Stimulated activated CD4-positive, alpha-beta T cell treated with anti-CD3 and anti-CD28 coated beads, TNF-alpha, amount 100 ng/mL, for 24 hours (primary cell): ENCODE measurements at places on chromosomes 13 and 19.

DNA sequence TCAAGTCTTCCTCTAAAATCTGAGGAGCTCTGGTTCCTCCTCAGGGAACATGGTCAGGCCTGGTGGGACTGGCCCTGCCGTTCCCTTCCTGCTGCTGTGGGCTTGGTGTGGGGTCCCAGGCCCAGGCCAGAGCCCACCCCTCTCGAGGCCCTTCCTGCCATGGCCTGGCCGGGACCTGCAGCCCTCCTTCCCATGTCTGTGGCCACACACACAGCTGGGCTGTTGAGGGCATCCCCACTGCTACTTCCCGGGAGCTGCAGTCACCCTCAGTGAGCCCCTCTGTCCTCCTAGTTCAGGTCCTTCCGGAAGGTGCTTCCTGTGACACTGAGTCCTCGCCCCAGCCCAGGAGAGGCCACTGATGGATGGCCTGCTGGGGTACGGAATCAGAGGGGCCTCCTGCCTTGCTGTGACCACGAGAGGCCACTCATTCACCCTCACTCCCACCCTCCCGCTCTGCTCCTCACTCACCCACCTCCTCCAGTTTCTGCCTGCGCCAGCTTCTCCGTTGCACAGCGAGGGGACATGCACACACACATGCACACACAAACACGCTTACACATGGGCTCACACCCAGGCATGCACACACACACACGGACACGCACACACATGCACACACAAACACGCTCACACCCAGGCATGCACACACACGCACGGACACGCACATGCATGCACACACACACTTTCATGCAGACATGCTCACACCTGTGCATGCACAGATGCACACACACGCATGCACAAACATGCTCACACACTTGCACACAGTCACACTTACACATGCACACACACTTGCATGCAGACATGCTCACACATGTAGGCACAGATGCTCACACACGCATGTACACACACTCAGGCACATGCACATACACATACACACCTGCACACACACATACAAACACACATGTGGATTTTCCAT lies 7.3 kb upstream of the MCF2L start:
- no peak for DNase-seq

DNA sequence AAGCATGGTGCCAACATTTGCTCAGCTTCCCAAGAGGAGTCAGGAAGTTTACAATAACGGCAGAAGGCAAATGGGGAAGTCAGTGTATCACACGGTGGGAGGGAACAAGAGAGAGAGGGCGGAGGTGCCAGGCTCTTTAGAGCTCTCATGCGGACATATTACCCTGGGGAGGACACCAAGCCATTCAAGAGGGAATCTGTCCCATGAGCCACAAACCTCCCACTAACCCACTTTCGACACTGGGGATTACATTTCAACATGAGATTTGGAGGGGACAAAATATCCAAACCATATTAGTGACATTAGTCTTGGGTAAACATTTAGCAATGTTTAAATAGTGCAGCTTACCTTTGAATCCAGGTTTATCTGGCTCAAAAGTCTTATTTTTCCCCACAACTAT lies 69.9 kb downstream of the SLAIN1 start:
- no peak for DNase-seq

DNA sequence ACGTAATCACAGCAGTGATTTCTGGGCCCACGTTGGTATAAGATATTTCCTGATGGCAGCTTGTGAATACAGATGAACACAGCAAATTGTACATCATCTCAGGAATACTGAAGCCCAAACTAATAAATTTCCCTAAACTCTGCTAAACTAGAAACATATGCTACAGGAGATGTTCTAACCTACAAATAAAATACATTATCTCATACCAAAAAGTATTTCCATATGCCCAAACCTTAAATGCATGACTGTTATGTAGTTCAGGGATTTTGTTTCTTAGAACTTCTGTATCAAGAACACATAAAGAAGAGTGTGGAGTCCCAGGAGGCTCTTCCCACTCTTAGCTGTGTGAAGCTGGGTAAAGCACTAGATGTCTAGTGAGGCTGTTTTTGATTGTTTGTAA lies 138.4 kb downstream of the RFC3 start:
- no peak for DNase-seq

- no peak for DNase-seq
Observed at GRCh38 chr13:73440296-73440895, 381.6 kb downstream of the KLF5 start.

DNA sequence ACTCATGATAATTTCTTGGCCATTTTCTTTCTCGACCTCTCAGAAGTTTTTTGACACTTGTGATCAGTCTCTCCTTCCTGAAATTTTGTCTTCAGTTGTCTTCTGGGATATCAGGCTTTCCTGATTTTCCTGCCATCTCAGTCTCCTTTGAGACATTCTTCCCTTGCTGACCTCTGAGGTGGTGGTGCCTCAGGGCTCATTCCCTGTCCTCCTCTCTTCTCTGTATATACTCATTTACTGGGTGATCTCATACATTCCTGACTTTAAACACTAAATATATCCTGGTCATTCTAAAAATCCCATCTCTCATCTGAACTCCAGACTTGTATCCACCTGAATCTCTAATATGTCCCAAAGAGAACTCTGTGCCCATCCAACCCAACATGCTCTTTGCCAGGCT lies 31.3 kb upstream of the STARD13 start:
- no peak for DNase-seq

- no peak for DNase-seq
Observed at GRCh38 chr13:29005763-29006120, 185.6 kb downstream of the MTUS2 start.

DNA sequence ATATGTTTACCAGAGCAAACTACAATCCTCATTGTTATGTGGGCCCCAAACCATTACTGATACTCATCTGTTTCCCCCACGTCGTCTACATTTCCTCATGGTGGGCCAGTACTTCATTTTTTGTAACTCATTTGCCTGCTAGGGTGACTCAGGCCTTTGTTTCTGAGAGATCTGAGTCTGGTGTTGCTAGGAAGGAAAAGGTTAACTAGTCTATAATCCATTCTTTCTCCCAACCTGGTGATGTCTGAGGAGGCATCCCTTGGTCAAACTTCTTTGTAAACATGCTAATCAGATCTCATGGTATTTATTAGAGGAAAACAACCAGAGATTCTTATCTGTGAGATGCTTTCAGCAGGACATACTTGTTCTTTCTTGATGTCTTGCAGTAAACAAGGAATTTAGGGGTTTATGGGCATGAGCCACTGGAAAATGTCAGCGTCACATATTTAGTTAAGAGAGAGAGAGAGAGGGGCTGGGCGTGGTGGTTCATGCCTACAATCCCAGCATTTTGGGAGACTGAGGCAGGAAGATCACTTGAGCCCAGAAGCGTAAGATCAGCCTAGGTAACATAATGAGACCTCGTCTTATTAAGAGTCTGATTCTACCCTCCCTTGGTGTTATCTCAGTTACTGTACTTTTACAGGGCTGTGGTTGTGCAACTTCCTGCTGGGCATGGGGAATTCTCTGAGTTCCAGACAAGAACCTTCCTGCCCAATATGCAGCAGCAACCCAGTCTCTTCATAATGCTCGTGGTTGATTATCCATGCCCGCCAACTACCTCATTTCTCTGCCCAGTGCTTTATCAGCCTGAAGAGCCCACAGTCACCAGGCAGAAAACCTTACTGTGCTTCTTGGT lies 9.7 kb upstream of the DPRX start:
- DNase-seq, result no peak
